ENCODE measurements at places on chromosomes 12 and 14. TPM values are rescaled to one million over a fixed set of nuclear protein-coding genes. Genes with fewer than 3 reads are reported as not detected.

HOXC4 gene
- total RNA-seq = 9.7 TPM

DNA sequence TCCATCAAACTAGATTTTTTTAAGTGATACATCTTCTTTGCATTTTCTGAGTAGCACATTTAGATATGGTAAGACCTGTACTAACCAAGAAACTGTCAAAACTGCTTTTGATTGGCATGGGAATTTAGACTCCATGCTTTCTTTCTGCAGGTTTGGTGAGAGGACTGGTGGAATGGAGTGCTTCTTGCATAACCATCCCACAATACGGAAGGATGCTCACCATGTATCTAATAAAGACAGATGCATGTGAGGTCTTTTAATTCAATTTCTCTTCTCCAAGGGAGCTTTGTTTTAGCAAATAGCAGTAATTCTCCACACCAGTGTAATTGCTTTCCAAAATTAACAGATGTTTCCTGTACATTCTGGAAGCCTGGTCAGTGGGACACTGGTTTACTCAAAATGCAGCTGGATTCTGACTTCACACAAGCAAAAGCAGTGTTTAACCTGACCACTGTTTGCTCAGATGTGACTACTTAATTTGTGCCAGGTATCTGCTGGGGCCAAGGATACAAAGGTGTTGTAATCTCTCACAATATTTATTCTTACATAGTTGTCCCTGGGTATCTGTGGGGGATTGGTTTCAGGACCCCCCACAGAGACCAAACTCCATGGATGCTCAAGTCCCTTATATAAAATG lies 26.1 kb downstream of the FGD6 start:
- H3K27ac ChIP-seq = peak overlapping the region; percentile 44
- H3K4me1 ChIP-seq = peaks cover 57% of the 10 kb centered on the region
- H3K4me3 ChIP-seq = no peak overlapping the region
- peak; percentile 43 for DNase-seq
- peaks cover 10% of the 10 kb centered on the region for H3K36me3 ChIP-seq

DNA sequence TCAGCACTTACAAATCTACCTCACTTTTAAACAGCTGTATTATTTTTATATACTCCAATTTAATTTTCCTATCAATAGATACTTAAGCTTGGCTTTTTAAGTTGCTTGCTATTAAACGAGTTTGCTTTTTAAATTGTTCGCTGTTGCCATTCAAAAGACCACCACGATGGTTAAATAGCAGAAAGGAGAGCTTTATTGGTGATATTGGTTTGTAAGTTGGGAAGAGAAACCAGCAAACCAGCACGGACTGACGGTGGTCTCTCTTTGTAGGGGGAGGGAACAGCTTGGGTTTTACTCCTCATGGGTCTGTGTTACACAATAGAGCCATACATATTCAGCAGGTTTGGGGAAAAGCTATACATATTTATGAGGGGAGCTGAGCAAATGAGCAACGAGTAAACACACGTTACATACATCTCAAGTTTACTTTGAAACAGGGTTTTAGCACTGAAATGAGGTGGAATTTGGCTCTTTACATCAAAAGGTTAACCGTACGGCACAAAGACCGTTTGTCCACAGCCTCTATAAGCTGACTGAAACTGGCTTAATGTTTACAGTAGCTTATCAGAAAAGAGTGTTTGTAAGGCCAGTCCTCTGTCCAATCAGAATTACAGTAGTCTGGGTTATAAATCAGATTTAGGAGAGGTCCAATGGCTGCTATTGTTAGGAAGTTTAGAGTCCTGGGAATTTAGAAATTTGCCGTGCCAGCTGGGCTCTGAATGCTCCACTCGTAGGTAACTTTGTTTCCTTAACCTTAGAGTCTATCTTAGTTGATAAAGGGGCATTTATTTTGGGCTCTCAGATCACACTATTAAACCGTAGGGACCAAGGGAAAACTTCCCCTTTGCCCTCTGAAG lies 69.7 kb upstream of the DHRS4 start:
- DNase-seq = no peak
- no peaks in the 10 kb centered on the region for H3K4me1 ChIP-seq
- no peaks in the 10 kb centered on the region for H3K36me3 ChIP-seq
- no peak overlapping the region for H3K4me3 ChIP-seq

APPL2 gene
- total RNA-seq = 20.4 TPM

- H3K27ac ChIP-seq = no peak overlapping the region
- H3K27me3 ChIP-seq = no peaks in the 10 kb centered on the region
- no peak for DNase-seq
- H3K4me3 ChIP-seq = no peak overlapping the region
- no peaks in the 10 kb centered on the region for H3K36me3 ChIP-seq
These were observed 32.0 kb upstream of the FAM181A start for GRCh38 chr14:93895023-93895604.

DNA sequence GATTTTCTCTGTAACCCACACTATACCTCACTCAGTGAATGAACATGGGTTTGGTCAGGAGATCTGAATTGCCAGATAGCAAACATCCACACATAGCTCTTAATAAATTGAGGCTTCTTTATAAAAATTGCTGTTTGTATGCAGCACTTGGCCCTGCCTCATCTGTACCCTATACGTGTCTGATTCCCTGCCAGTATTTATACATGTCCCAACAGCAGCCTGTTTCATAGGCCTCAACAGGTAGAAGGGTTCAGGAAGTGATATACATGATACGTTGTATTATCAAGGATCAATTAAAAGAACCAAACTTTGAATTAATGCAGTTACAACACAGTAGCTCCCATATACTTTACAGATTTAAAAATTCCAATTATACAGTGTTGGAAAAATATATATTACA lies 32.3 kb downstream of the RASSF9 start:
- H3K27ac ChIP-seq = no peak overlapping the region
- H3K27me3 ChIP-seq = no peaks in the 10 kb centered on the region
- H3K4me3 ChIP-seq = no peak overlapping the region
- no peaks in the 10 kb centered on the region for H3K36me3 ChIP-seq
- no peak for DNase-seq

TAS2R13 gene
- total RNA-seq = 8.9 TPM

Measured in Karpas-422 (cell line).